Stimulated activated CD8-positive, alpha-beta memory T cell treated with anti-CD3 and anti-CD28 coated beads, Interleukin-2, amount 100 ng/mL, for 1 hour (primary cell): ENCODE measurements at places on chromosomes 2 and 18.
A peak's percentile ranks its signal among the peaks of the same experiment; 100 is the strongest.

DNA sequence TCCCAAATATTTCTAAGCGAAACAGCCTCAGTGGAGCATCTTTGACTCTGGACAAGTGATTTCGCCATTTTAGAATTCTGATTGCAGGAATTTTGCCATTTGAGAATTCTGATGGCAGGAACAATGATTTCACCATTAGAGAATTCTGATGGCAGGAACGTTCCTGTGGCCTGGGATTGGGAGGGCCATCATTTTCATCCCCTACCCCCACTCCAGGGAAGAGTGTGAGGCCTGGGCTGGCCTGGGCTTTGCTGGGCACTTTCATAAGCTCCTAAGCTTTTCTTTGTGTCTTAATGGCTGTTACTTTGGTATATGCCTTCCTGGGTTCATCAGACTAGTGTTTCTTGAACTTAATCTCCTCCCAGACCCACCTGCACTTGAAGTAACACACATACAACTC lies 129.3 kb upstream of the EPAS1 start:
- no peak for DNase-seq

DNA sequence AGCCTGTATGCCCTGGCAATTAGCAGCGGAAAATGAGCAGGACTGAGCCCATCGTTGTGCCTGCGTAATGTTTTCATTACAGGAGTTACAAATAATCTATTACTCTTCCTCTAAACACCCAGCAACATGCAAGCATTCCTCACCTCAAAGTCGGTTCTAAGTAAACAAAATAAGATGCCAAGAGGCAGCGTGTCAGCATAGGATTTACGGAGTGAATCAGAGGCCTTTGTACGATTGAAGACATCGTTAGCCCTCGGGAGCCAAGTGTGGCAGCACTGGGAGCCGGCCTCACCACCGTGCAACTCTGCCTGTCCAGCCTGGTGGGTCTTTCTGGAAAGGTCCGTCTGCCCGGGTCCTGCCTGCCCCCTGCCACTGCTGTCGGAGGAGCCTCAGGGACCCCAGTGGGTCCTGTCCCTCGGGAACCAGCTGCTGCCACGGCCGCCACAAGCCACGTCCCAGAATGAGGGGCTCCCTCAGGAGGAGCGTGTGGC lies 80.1 kb upstream of the CTDP1 start:
- no peak for DNase-seq

- DNase-seq = no peak
These were observed 225.3 kb downstream of the MC4R start for GRCh38 chr18:60147323-60147722.

GRCh38 chr2:141923657-141924056 lies 207.2 kb downstream of the LRP1B start:
- no peak for DNase-seq

- DNase-seq = no peak
These were observed 38.3 kb upstream of the GREB1L start for GRCh38 chr18:21203542-21204241.

- no peak for DNase-seq
These were observed 5.6 kb upstream of the HDAC4 start for GRCh38 chr2:239406316-239406995.

DNA sequence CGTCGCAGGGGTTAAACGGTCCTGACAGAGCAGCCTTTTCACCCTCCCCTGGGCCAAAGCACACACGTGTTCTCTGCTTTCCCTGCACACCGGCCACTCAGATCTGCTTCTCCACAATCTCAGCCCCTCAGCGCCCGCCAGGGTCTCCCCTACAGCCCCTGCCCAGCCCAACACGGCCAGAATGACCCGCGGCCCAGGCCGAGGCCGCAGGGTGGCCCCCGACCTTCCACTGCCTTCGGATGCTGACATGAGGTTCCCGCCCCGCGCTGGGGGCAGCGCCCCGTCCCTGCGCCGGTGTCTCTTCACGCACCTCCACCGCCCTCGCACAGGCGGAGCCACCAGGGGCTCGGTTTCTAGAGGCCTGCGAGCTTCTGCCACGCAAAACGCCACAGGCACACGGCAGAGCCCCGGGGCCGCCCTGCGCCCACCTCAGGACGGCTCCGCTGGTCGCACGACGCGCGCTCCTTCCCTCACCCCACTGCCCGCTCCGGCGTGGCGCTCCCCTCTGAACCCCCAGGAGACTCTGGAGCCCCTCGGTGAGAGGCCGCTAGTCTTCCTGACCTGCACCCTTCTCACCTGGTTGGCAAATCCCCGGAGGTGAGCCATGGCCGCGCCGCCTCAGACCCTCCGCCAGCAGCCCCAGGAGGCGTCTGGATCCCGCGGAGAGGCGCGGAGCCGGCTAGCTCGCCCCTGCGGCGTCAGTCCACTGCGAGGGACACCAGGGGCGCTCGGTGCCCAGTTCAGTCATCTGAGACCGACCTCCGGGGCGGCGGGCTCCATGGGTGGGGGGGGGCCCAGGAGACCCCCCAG lies 749 bp downstream of the STK25 start:
- peak; percentile 4 for DNase-seq

- no peak for DNase-seq
These were observed 452.9 kb upstream of the DSEL start for GRCh38 chr18:67969458-67969857.

- no peak for DNase-seq
These were observed 50.4 kb downstream of the MFSD6 start for GRCh38 chr2:190458352-190459107.

GRCh38 chr2:221399183-221399582 lies 172.9 kb downstream of the EPHA4 start:
- DNase-seq = no peak

GRCh38 chr2:225889452-225889851 lies 489.9 kb downstream of the NYAP2 start:
- no peak for DNase-seq

DNA sequence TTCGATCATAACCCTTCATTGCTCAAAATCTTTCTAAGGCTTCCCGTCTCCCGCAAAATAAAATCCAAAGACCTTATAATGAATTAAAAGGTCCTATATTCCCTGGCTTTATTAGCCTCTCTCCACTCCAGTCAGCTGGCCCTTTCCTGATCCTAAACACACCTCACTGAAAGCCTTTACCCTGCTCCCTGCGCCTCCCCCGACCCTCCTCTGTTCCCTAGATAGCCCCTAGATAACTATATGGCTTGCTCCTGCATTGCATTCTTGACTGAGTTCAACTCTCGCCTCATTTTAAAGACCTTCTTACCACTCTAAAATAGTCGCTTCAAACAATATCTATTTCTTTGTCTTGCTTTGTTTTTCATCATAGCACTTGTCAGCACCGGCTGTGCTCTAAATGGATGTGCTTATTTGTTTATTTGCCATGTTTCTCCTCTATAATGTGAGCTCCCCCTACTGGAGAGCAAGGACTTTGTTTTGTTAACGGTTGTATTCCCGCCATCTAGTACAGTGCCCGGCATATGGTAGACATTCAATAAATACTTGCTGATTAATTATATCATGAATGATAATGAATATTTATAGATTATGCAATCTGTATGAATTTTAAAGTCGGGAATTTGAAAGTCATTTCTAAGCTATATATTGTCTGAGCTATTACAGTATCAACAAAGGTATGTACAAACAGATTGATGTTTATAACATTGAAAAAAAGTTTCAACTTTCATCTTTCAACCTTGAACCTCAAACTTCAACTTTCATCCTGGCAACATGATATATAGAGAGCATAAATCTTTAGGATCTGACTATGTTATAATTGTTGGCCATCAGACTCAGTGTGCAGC lies 32.4 kb upstream of the VIT start:
- no peak for DNase-seq

- DNase-seq = no peak
These were observed 343.8 kb downstream of the TXNL1 start for GRCh38 chr18:56294484-56295183.

GRCh38 chr2:190355968-190356644 lies 12.7 kb downstream of the INPP1 start:
- no peak for DNase-seq

- DNase-seq = no peak
These were observed 12.8 kb upstream of the GALNT5 start for GRCh38 chr2:157244691-157245090.

- no peak for DNase-seq
These were observed 2.2 kb upstream of the DSC2 start for GRCh38 chr18:31104444-31104843.

GRCh38 chr2:238114331-238114841 lies 14.2 kb downstream of the ESPNL start:
- no peak for DNase-seq

DNA sequence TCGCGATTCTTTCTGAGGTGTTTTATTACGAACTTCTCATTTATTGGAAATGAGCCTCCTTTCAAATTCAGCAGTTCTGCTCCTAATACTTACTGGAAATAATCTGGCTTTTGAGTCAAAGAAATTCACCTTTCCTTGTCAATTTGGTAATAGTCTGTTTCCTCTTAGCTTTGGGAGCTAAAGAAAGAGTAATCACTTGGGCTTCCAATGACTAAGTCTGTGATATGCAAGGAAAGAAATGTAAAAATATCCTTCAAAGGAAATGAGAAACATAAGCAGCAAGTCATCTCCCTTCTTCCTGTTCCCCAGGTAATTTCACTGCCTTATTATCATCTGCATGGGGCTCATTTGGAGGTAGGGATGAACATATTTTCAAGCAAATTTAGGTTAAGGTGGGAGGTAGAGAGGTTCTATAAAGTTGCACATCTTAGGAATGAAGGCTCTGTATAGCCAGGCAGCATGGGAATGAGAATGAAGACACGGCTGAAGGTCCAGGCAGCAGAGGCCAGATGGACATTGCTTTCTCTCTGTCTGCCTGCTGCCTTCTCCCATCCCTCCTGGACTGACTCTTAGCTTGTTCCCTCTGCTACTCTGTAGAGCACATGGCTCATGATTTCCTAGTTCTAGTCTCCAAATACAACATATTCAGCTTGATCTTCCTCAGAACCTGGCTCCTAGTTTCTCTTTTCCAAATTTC lies 1.0 kb downstream of the SPP2 start:
- no peak for DNase-seq

DNA sequence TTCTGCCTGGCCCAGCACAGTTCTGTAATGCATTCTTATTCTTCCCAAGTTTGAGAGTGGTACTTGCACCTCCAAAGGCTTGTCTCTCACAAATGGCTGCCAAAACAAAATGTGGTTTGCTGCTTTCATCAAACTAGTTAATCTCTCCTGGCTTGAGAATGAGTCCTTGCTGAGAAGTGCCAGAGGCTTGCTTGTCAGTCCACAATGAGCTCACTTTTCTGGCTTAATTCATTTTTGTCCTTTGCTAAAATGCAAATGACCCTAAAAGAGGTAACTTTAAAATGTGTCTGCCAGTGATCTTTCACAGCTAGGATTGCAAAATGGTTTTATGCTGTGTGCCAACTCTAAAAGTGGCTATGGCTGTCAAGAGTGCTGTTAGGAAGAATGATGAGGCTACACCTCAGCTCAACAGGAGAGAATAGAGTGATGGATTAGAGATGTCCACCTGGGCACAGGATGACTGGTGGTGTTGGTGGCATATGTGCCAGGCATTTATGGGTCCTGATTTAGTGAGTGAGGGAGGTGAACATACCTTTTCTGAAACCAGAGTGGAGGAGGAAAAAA lies 291.2 kb upstream of the HNMT start:
- DNase-seq = no peak
